CD4-positive, alpha-beta T cell treated with Interleukin-6 at 100 ng/mL for 8 hours (primary cell): ENCODE measurements at places on chromosomes 13 and 19.

DNA sequence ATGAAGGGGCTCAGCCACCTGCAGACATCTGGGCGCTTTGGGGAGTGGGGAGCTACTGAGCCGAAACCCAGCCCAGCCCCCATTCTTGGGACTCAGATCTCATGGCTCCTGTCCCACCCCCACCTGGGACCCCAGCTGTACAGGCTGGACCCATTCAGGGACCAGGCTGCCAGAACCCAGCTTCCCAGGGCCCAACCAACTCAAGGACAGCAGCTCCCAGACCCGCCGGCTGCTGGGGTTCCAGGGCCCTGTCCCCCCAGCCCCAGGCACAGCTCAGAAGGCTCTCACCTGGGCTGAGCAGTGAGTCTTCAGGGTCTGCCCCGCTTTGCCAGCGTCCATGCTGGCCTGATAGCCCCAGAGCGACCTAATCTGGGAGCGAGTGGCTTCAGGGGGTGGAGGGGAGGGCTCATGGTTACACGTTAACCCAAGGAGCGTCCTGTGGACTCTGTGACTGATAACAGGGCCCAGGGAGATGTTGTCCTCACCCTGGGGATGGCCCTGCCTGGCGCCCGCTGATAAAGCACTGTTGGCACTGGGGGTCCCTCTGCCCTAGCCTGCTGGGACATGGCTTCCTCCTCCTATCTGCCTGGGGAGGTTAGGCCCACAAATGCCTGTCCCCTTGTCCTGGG lies at the start of gene TMEM86B:
Gene TMEM86B (minus strand): TSS at position 361 of the 629 bp plus-strand sequence. CDS start 22 bp downstream, at position 339.
- DNase-seq, result no peak

- DNase-seq, result no peak
These were observed 690.8 kb upstream of the ARGLU1 start for GRCh38 chr13:107258599-107259187.

- no peak for DNase-seq
These were observed 50.8 kb downstream of the ZAR1L start for GRCh38 chr13:32264407-32264806.

GRCh38 chr13:74669149-74669548 lies 534.9 kb upstream of the KLF12 start:
- no peak for DNase-seq

- no peak for DNase-seq
These were observed 284.3 kb downstream of the MTUS2 start for GRCh38 chr13:29104461-29104860.

- no peak for DNase-seq
These were observed 128.7 kb downstream of the LIG4 start for GRCh38 chr13:108086678-108087077.

GRCh38 chr13:45215392-45216077 lies 14.7 kb upstream of the KCTD4 start:
- no peak for DNase-seq

DNA sequence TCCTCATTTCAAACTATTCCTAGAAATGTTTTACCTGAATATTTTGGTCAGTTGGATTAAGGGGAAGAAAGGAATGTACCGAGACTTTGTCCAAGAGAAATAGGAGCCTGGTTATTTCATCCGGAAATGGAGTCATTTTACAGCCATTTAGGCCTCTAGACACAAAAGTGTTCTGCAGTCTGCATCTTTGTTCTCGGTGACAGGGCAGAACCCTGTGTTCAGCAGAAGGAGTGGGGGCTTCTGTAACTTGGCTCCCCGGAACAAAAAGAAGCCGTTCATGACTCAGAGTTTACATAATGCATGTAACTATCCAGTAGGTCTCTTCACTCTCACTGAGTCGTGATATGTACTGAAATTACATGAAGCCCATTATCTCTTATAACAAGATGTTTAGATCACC lies 21.6 kb upstream of the FNDC3A start:
- DNase-seq, result no peak

- no peak for DNase-seq
These were observed 63.0 kb downstream of the RFX2 start for GRCh38 chr19:6047256-6047655.
